Naive thymus-derived CD4-positive, alpha-beta T cell (primary cell): ENCODE measurements at places on chromosomes 12 and 14. TPM values are rescaled to one million over a fixed set of nuclear protein-coding genes. Genes with fewer than 3 reads are reported as not detected.

GRCh38 chr14:105092171-105093037 lies 27.2 kb upstream of the GPR132 start:
- no peak for DNase-seq

- DNase-seq, result no peak
Observed at GRCh38 chr12:21144309-21144708, 13.3 kb downstream of the SLCO1B1 start.

- DNase-seq, result no peak
Observed at GRCh38 chr14:52307905-52308304, 6.2 kb upstream of the PTGER2 start.

CSRP2 gene
- 0.79 TPM for polyA plus RNA-seq

DPF3 gene
- polyA plus RNA-seq, result 0.66 TPM
